ENCODE measurements at places on chromosomes 1 and 21. TPM values are rescaled to one million over a fixed set of nuclear protein-coding genes. Genes with fewer than 3 reads are reported as not detected.

DNA sequence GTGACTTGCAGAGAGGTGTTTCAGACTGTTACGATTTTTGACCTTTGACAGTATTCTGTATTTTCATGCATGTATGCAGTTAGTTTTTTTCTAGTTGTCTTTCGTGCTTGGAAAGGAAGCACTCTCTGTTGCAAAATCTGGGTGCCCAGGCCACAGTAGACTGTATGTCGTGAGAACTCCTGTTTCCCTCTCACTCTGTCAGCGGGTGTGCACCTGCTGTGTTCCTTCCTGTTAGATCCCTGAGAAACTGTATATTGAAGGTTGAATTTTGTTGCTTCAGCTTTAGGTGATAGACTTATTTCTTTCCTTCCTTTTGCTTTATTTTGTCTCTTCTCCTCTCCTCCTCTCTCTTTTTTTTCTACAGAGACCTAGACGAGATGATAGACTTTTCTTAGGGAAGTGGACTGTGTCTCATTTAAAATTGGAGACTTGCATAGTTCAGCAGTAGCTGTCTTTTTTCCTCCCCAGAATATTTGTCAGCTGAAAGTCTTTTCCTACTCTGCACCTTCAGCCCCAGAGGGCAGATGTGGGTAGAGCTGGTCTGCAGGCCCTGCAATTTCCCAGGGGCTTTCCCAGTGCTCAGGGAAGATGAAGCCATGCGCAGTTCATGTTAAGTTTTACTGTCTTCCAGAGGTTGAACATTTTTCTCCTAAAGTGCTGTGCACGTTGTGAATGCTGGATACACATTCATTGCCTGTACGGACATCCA, 1.4 kb downstream of the TRAPPC10 start:
- no peak for DNase-seq

DNA sequence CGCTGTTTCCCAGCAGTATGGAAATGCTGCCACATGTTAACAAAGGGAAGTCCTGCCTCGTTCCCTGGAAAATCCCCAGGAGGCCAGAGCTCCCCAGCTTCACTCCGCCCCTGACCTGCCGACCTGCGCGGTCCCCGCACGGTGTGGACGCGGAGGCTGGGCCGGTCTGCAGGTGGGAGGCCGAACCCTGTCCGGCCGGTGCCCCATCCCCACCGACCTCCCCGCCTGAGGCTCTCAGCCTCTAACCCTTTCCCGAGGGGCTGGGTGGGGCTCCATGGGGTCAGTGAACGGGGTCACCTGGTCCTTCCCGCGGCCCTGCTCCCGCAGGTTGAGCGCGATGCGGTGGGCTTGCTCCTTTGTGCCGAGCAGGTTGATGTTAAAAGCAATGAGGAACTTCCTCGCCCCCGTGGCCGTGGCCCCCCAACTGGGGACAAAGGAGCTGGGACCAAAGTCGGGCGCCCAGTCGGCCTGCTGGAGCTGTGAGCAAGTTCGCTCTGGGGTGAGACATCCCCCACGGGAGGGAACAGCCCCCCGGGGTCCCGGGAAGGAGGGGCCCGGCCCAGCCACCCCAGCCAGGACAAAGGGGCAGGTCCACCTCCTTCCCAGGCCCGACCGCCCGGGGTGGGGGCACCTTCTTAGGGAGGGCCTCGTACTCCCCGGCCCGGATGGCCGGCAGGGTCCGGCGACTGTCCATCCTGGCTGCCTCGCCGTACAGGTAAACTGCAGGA, 4.0 kb downstream of the FTCD start:
- no peak for DNase-seq

The TMCC2 gene
- 33.0 TPM for total RNA-seq

- DNase-seq = peak; percentile 63
Measured at GRCh38 chr1:203038891-203039608, 12.8 kb downstream of the PPFIA4 start.

The FMO2 gene
- total RNA-seq = 0.41 TPM

The PSEN2 gene
- 33.4 TPM for total RNA-seq

DNA sequence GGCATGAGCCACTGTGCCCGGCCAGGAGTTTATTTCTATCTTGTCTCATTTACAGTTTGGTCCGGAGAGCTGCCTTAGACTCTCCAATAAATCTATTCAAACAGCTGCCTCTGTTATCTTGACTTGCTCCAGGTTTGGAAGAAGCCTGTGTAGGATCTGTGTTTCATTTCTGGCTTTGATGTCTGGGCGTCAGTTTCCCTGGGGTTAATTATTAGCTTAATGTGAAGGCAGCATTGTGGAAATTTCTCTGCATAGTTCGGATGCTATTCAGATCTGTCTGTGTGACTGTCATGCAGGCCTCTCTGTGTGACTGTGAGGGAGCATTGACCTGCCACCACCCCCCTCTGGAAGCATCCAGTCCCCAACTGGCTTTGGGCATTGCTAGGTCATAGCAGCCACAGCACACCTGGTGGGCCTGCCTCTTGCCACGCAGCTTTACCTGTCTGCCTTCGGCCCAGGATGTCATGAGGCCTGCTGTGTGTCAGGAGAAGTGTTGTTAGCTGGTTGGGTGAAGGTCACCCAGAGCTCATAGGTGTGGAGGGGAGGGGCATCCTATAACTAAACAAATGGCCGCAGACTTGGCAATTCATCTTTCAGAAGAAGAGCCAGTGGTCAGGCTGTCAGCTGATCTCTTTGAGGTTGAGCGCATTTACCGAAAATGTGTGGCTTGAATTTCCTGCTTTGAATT, 9.8 kb downstream of the IFNGR2 start:
- DNase-seq = no peak

DNA sequence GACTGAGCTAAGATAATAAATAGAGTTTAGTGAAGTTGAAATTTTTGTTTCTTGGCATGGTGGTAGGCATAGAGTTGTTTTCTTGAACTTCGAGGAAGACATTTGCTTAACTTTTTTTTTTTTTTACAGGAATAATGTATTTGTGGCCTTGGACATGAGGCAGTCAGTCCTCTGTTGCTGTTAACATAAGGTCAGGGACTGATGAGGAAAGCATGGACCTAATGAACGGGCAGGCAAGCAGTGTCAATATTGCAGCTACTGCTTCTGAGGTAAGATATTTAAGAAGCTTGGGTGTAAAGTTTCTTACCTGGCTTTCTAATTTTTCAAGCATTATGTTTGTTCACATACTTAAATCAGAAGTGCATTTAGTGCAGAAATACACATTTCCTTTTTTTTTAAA, 51.5 kb downstream of the RALGPS2 start:
- DNase-seq = no peak

GRCh38 chr21:41593760-41594138, 85.8 kb upstream of the TMPRSS2 start:
- DNase-seq = no peak

The PTCH2 gene
- 0.82 TPM for total RNA-seq

GRCh38 chr1:179910934-179911333, 28.8 kb downstream of the TOR1AIP1 start:
- DNase-seq = no peak

- DNase-seq = no peak
Measured at GRCh38 chr1:21184276-21184675, 7.6 kb upstream of the EIF4G3 start.

- no peak for DNase-seq
Measured at GRCh38 chr1:22359427-22359826, 92.2 kb upstream of the ZBTB40 start.

GRCh38 chr1:224675590-224675989, 59.5 kb downstream of the CNIH3 start:
- no peak for DNase-seq

GRCh38 chr1:180974236-180974635, 48.4 kb downstream of the STX6 start:
- DNase-seq = no peak

The KRTAP19-3 gene
- not detected for total RNA-seq

GRCh38 chr1:154493276-154493675, 8.7 kb upstream of the TDRD10 start:
- no peak for DNase-seq

DNA sequence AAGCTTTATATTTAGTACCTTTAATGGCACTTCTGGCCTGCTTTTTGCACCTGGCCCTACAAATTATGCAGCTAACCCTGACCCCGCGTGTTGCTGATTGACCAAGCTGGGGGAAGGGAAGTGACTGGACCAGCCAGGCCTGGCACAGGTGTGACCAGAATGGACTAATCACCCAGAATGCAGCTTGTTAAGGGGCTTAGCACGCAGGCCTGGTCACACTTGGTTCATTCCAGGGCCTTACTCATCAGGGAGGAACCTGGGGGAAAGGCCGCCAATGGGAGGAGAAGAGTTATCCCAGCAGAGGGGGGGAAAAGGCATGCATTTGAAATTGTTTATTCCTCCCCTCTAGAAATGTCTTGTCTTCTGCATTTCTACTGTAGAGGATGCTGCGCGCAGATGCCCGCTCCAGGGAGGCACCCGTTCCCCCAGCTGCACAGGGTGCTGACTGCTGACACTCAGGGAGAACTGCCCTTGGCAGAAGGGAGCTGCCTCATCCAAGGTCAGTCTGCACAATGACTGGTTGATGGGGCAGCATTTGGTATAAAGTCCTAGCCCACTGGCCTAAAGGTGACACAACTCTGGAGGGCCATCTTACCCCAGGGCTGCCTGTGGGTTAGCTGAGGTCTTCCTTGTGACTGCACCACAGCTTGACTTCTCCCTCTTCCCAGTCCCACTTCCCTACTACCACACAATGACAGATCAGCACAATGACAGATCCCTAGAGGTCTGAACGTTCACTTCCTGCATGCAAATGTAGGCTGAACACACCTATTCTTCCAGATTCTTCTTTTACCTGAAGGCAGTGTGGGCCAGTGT, 29.0 kb downstream of the DHCR24 start:
- no peak for DNase-seq

The PLA2G2A gene
- not detected for total RNA-seq

- DNase-seq = no peak
Measured at GRCh38 chr21:46287541-46287940, 1.4 kb downstream of the YBEY start.

- DNase-seq = no peak
Measured at GRCh38 chr1:185360714-185361113, 43.7 kb upstream of the IVNS1ABP start.

The C1orf53 gene
- 2.4 TPM for total RNA-seq

DNA sequence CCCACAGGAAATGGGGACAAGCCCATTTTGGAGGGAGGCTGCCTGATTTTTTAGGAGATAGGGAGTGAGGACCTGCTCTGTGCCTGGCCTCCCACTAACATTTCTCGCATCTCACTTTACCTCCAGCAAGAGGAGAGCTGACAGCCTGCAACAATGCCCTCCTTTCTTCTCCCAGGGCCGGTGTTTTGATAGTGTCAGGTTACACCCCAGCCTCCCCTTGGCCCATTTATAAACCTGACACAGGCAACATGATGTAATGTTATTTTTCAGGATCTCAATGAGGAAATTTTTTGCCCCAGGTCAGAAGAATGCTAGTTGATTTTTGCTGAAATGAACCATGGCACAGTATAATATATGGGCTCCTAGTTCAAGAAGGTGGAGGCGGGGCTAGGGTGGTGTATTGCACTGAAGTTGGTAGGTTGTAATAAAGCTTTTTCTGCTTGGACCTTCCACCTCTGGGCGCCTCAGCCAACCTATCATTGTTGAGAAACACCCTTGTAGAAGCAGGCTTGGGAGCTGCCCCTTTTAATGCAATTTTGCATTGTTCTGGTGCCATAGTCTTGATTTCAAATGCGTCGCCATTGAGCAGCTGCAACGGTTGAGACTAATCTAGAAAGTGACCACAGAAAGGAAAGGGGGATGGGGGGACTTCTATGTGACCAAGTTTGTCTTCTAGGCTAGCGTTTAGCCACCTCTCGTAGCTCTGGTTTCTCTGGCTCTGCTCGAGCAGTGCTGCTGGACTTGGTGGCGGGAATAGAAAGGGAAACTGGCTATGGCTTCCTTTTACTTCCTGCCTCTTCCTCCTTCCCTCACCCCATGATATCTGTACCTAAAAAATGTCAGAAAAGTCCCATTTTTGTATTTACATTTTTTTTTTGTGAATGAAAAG, 53.0 kb downstream of the PBX1 start:
- no peak for DNase-seq

DNA sequence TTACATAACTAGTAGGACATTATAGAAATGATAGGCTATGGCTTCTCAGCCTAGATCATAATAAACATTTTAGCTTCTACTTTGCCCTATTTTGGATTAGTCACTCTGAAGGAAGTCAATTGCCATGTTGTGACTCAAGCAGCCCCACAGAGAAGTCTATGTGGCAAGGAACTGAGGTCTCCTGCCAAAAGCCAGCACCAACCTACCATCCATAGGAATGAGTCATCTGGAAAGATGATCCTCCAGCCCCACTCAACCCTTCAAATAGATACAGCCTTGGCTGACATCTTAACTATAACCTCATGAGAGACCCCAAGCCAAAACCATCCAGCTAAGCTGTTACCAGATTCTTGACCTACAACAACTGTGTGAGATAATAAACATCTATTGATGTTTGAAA, 76.3 kb upstream of the BEND5 start:
- no peak for DNase-seq

DNA sequence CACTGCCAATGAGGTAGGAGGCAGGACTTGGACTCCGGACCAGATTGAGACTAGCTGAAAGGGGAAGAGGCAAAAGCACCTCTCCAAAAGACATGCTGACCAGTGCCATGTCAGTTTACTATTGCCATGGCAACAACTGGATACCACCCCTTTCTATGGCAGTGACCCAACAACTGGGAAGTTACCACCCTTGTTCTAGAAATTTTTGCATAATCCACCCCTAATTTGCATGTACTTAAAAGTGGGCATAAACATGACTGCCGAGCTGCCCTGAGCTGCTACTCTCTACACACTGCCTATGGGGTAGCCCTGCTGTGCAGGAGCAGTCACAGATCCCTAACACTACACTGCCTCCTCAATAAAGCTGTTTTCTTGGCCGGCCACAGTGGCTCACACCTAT, 19.0 kb upstream of the SLC6A9 start:
- DNase-seq = no peak

GRCh38 chr1:9069326-9070100, at the start of gene SLC2A5:
Gene SLC2A5, minus strand, starts transcription at chr1:9069635. Its CDS starts 99 bp downstream, at chr1:9069536.
- DNase-seq = no peak

- DNase-seq = no peak
Measured at GRCh38 chr1:229268505-229268904, 2.4 kb upstream of the RAB4A start.

The TEDDM1 gene
- total RNA-seq = not detected

The MROH7 gene
- total RNA-seq = 0.82 TPM
